ENCODE measurements at places on chromosomes 16 and 17.

DNA sequence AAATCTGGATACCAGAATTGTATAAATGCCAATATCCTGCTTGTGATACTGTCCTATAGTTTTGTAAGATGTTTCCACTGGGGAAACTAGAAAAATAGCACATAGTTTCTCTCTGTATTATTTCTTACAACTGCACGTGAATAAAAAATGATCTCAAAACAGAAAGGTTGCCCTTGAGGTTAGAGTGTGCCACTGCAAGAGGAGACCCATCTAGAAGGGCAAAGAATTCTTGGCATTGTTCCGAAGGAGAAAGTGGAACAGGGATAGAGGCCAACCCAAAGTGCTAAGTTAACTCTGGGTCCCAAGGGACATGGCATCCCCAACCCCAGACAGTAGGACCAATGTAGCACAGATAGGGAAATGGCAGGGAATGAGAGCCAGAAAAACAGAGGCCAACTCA, 477.5 kb upstream of the HSBP1 start:
- no peak for DNase-seq

- DNase-seq: no peak
Observed at GRCh38 chr16:1688807-1689560, 10.9 kb downstream of the JPT2 start.

DNA sequence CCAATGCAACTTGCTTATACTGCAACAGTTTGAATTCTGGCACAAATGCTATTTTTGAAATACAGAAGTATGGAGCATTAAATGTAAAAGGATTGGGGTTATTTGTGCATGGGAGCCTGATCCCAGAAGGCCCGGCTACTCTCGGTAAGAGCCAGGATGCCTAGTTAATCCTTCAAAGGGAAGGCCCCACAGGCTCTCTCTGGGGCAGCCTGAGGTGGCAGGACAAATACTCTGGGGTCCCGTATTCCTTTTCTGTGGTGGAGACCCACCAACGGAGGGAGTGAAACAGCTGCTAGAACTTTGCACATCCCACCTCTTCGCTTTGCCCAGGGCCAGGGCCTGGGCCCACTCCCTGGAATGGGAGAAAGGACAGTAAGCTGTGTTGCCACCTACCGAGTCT, 30.4 kb downstream of the ERN1 start:
- no peak for DNase-seq

GRCh38 chr16:2226245-2226793, 2.9 kb downstream of the E4F1 start:
- DNase-seq: no peak

- DNase-seq: no peak
Observed at GRCh38 chr16:62954144-62955032, 918.1 kb upstream of the CDH8 start.

GRCh38 chr16:60930291-60930690, 1105.9 kb downstream of the CDH8 start:
- DNase-seq: no peak

DNA sequence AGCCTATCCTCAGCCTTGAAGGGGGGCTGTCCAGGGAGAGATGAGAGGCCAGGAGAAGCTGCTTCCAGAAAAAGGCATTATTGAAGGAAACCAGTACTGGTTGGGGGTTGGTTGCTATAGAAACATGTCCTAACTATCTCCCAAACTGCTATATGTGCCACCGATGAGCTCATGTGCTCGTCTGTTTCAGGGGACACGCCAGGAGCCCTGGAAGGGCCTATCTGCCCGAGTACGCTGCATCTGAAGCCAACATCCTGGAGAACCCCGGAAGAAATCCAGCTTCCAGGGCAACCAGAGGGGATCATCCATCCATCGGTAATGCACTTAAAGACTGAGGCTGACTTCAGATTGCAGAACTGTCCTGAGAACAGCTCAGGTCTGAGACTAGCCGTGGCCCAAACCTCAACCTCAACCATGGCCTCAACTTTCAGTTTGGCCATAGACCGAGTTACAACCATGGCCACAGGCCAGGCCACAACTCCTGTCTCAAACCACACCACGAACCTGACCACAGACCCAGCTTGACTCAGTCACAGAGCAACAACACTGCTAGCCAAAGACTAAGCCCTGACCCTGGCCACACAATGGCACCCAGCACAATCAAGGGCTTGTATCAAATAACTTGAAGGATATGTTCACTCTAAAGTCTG, 10.2 kb downstream of the PITPNM3 start:
- no peak for DNase-seq

DNA sequence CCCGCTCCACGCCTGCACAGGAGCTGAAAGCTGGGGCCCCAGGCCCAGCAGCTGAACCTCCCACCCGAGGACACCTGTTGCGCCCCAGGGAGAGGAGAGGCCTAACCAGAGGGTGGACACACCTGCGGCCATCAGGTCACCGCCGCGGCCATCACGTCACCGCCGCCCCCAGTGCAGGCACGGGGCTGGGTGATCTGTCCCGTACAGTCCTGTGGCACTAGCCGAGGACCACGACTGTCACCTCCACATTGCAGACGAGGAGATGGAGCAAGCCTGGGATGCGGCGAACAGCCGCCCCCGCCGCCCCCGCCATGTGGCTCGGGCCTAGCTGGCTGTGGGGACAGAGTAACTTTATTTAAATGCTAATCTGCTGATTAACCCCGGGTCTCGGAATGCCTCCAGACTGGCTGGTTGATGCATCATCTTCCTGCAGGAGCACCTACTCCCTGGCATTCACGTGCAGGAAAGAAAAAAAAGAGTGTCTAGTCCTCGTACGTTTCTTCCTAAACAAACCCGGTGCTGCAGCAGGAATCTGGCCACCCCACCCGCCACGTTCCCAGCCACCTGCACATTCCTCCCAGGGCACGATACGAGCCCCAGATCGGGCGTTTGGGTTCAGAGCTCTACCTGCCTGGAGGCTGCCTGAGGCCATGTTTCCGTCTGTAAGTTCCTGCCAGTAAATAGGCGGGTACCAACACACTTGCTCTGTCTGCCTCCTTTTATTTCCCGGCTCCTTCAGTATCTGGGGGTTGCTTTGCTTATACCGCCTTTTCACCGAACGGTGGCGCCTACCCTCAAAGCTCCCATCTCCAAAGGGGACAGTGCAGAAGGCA, 29.9 kb downstream of the PIEZO1 start:
- no peak for DNase-seq

DNA sequence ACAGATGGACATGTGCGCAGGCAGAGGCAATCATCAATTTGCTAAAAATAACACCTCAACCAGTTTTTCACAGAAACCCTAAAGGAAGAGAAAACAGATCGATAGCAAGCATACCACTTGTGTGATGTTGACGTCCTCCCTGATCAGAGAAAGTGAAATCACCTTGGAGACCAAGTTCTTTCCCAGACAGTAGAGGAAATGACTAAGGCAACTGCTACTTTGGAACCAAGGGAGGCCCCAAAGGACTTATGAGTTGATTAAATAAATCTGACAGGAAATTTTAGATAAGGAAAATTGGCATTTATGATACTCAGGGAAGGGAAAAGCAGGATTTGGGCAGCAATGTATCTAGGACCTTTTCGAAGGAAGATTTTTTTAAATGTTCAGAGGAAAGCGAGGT, 267.1 kb upstream of the ASIC2 start:
- no peak for DNase-seq

DNA sequence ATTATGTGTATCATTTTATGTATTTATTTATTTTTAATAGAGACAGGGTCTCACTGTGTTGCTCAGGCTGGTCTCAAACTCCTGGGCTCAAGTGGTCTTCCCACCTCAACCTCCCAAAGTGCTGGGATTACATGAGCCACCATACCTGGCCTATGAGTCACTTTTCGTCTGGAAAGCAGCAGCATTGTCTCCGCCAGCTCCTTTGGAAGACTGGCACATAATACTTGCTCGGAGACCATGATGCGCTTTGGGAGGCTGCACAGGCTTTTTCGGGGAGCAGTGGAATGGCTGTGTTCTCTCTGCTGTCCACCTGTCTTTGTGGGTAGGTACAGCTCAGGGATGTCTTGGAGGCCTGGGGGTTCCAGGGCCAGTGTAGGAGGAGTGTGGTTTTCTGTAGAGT, 102.2 kb downstream of the AATF start:
- DNase-seq: no peak

GRCh38 chr17:4358154-4358553, 8.3 kb downstream of the UBE2G1 start:
- no peak for DNase-seq

- no peak for DNase-seq
Observed at GRCh38 chr17:77509089-77509488, 368.3 kb downstream of the SEC14L1 start.

DNA sequence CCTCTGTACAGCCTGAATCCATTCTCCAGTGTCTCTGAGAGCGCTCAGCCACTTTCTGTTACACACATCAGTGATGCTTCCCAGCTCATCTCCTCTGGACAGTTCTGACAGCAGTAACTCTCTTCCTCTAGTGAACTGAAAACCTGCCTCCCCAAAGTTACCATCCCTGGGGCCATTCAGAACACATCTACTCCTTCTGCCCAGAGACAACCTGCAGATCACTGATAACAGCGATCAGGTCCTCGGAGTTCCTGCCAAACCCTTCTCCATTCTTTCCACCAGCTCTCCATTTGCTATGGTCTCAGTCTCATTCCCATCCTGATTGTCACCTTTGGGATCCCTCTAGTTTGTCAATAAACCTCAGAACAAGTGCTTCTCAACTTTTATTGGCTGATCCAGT, 7.3 kb downstream of the ZZEF1 start:
- DNase-seq: no peak

DNA sequence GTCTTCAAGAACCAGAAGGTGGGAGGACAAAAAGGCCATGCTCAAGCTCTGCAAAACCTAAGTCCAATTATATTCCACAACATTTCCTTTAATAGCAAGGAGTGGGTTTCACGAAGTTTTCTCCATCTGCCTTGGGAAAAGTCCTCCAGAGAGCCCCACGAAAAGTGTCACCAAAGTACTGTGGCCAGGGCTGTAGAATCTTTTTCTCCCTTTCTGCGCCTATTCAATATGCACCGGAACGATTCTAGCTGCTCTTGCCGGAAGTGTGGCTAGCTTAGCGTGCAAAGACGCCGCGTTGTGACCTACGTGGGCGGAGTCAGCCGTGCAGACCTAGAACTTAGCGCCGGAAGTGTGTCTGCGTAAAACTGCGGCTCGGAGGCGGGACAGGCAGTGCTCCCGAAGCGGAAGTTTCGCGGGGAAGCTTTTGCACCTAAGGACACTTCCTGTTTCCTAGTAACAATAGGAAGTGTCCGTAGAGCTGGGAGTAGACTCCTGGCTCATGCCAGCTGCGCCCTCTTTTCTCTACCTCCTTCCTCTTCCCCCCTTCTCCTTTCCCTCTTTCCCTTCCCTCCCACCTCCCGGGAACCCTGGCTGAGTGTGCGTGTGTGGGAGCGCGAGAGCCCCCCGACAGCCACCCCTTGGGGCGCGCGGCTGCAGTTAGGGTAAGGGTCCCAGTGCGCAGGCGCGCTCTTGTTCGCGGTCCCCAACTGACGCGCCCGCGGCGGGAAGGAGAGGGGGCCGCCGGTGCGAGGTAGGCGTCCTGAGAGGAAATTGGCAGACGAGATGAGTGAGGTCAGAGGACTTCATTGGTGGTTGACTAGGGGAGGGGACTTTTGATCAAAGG, at the start of the genes ZNF646 and ZNF668:
TSS of gene ZNF646 (plus strand) at position 453 of the 844 bp plus-strand sequence. CDS start 1,903 bp downstream, outside the sequence.
TSS of gene ZNF668 (minus strand) at position 271 of the 844 bp plus-strand sequence. CDS start 9,781 bp downstream, outside the sequence.
- peak; percentile 97 for DNase-seq

DNA sequence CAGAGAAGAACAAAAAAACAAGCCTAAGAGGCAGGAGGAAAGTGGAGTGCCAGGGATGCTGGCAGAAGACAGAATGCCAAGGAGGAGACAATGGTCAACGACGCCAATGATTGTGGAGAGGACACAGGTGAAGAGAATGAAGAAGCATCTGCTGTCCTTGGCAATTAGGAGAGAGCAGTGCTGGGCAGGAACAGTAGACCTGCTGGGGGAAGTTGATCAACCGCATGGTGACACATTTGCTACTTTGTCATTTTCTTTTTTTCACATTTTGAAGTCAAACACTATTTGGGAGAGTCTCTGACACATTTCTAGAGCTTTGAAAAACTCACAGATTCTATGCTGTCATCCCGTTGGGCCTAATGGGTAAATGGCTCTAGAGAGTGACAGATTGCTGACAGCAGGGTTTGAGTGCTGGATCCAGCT, 1.1 kb upstream of the PIK3R6 start:
- no peak for DNase-seq

DNA sequence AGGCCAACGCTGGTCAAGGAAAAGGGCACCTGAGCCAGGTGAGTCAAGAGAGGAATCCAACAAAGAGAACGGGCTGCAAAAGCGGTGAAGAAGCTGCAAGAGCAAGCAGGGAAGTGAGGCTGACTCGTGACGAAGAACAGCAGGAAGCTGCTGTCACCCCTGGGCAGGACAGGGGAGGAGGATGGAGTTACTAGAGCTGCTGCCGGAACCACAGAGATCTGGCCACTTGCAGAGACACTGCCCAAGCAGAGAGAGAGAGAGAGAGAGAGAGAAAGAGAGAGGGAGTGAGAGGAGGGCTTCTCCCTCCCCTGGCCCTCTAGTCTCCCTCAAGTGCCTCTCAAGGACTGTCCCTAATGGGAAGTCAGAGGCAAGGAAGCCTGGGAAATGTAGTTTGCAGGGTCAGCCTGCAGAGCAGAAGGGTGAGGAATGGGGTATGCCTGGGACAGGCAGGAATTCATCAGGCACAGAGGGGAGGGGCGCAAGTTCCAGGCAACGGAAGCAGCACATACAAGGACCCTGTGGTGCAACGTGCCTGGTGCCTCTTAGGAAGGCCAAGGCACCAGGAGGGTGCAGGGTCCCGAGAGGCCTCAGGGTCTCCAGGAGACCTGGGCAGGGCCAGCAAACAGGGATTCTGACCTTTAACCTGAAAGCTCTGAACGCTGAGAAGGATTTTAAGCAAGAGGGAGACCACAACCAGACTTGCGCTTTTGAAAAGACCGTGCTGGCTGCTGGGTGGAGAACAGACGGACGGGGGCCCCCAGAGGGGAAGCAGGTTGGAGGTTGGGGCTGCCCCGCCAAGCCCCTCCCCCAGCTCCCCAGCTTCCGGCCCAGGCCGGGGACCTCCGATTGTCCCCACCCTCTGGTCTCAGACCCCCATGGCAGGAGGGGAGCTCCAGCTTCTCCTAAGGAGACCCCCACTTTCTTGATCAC, 45.8 kb upstream of the CIBAR2 start:
- DNase-seq: no peak

GRCh38 chr17:39599665-39600231, 8.0 kb downstream of the NEUROD2 start:
- DNase-seq: no peak

DNA sequence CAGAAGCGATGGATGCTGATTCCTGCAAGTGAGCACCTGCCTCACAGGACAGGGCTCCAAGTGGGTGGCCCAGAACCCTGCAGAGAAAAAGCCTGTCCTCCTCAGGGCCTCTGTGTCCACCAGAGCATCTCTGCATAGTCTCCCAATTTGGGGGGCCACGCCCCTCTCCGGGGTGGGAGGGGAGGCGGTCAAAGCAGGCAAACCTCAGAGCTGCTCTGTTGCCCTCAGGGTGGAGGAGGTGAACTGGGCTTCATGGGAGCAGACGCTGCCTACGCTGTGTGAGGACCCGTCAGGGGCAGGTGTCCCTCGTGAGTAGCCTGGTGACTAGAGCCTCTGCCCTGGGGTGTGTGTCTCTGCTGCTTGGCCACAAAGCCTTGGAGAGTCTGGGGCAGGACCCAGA, 19.3 kb downstream of the TRPV2 start:
- no peak for DNase-seq

DNA sequence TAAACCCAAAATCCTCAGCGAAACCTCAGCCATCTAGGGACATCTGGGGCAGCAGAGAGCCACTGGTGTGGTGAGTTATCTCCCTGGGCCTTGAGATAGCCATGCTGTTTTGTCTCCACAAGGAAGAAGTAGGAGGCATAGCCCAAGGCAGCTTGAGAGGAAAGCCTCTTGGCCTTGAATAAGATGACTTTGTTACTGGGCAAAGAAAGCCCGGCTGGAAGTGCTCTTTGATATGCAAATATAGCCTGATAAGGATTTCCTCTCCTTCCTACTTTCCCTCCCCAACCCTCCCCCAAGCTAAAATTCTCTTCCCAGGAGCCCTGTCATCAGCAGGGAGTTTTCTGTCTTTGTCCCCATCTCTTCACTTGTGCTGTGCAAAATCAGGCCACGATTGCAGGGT, 694.4 kb downstream of the MAF start:
- no peak for DNase-seq
